ENCODE measurements at places on chromosomes 1 and 21.

DNA sequence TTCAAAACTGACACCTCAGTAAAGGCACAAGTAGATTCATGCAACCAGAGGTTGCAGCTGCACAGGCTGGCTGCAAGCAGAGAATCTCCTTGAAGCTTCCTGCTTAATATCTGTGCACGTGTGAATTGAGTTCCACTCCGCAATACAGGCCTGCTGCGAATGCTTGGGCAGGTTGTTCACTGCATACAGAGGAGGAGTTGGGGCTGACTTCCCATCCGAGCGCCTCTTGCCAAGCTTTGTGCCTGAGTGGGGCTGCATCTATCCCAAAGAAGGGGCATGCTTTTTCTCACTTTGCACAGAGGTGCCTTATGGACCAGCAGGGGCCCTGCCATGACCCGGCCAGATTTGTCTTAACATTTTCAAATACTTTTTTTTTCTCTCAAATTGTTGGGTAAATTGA is 17.9 kb upstream of the PADI1 start:
- DNase-seq: no peak

GRCh38 chr1:180974236-180974635 is 48.4 kb downstream of the STX6 start:
- DNase-seq: no peak

DNA sequence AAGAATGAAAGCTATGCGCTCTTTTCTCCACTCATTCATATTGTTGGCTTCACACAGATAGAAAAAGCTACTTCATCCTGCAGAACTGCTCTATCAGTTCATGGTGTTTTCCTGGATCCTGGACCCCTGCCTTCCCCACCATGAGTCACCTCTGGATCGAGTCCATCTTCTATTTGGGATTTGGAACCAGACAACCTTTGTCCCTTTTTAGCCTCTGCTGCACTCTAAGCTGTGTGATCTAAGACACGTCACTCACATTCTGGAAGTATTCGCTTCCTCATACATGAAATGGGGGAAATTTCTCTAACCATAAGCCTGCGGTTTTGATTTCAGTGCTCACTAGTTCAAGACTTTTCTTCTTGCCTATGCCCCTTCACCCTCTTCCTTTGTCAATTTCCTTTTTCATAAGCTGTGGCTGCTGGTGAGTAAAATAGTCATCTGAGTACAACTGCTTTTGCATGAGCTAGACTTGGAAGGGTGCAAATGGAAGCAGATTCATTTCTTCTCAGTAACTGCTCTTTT is 14.1 kb upstream of the DEGS1 start:
- peak; percentile 87 for DNase-seq

GRCh38 chr21:32516756-32517649 is 68.3 kb downstream of the TCP10L start:
- DNase-seq: no peak

DNA sequence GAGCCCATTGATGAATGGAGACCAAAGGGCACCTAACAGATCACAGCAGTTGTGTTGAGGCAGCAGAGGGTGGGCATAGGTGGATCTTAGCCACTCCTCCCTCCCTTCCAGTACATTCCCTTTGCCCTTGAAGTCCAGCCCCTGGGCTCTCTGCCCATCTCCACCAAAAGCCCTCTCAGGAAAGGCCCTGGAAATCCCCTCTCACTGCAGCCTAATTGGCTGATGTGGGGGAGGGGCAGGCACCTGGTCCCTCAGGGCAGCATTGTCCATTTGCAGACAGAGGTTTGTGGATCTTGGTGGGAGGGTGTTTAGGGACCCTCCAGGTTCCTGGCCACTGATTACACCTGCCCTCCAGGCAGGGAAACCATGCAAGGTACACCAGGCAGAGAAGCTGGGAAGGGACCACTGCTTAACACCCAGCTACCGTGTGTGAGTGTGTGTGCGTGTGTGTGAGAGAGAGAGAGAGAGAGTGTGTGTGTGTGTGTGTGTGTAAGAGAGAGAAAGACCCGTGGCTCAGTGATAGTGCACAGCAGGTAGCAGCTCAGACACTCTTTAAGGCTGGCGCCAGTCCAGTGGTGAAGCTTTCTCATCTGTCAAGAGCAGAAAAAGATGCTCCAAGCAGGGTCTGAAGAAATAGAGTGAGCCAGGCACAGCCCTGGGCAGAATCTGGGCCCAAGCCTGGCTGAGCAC is 71.1 kb downstream of the MATN1 start:
- peak; percentile 6 for DNase-seq

DNA sequence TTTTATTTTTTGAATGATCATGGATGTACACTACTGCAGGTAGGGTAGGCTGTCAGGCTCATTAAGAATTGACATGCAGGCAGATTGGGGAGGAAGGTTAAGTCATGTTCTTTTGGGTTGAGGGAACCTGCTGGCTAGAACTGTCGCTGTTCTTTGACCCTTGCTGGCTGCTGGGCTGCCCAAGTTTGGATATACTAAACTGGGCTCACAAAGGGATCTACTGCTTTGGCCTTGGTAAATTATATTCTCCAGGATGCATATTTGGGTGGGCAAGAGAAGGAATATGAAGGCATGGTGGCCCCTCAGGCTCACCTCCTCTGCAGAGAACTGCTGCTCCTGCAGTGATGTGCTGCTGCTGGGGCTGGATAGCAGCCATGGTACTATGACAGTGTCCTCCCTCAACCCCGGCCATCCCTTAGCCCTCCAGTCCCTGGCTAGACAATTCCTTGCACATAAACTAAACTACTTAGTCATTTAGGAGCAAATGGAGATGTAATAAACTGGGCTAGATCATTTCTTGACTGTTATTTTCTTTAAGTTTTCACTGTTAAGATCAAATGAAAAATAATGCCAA is 6.1 kb downstream of the ATP1A1 start:
- no peak for DNase-seq

- DNase-seq: no peak
These were observed 51.8 kb upstream of the CXADR start for GRCh38 chr21:17461014-17461413.

DNA sequence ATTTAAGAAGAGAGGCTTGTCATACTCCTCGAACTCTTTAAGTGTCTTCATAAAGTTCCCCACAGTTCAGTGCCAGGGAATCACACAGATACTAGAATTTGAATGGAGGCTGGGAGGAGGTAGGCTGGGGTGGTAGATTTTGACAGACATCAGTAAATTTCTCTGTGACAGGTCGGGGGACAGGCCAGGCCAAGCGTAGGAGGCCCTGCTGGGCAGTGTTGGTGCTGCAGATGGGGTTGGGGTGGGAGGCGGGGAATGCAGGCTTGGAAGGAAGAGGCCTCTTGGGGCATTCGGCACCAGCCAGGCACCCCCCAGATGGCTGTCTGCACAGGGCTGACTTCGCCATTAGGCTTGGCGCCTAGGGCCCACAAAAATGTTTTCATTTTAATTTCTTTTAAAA is 84.0 kb downstream of the MAN1C1 start:
- no peak for DNase-seq

- DNase-seq: no peak
These were observed at the start of gene CALML6 for GRCh38 chr1:1914971-1915692. TSS of gene CALML6 (plus strand) at chr1:1915260. CDS start at chr1:1915281, 21 bp downstream.

GRCh38 chr1:232467073-232467760 is 162.7 kb downstream of the SIPA1L2 start:
- no peak for DNase-seq

- DNase-seq: no peak
These were observed 39.6 kb downstream of the SLC45A1 start for GRCh38 chr1:8357329-8358101.

GRCh38 chr1:115245227-115245626 is 92.8 kb downstream of the NGF start:
- DNase-seq: no peak

DNA sequence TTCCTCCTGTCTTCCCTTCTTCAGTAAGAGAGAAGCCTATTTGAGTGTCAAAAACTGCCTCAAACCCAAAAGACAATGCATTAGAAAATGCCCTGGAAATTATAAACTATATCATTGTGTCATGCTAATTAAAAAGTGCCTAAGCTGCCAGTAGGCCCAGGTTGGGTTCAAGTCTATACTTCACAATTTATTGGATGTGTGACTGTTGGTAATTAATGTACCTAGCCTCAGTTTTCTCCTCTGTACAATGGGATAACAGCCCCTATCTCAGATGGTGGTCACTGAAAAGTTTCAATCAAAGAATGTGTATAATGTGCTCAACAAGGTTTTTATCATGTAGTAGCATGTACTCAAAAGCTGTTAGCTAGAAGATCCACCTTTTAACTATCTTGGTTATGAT is 246.9 kb upstream of the DUSP10 start:
- no peak for DNase-seq

- no peak for DNase-seq
These were observed 1.7 kb downstream of the CC2D1B start for GRCh38 chr1:52364235-52364839.

GRCh38 chr1:15728937-15729657 is 7.0 kb upstream of the SLC25A34 start:
- DNase-seq: no peak

- no peak for DNase-seq
These were observed 25.8 kb upstream of the CCN1 start for GRCh38 chr1:85554630-85555327.

GRCh38 chr1:150976879-150977694 is 2.5 kb upstream of the CERS2 start:
- DNase-seq: peak; percentile 36

DNA sequence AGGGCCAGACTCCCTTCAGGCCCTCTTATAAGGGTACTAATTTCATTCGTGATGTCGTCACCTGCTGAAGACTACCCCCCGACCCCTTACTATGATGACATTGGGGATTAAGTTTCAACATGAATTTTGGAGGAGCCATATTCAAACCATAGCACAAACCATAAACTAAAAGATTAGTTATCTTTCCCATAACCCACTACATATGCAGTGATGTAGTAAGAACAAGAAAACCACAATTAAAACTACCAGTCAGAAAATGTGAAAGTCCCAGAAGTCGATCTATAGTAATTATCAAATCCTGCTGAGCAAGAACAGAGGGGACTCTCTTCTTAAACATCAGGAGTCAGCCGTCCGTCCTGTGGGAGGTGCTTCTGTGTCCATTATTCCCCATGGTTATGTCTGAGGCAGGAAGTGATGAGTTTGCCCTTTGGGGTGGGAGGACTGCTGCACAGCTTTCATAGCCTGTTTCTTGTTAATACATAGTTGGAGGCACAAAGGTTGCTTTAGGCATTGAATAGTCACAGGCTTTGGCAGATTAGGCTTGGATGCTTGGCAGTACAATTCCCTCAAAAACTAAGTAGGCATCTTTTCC is 35.9 kb upstream of the PTGFRN start:
- DNase-seq: no peak

DNA sequence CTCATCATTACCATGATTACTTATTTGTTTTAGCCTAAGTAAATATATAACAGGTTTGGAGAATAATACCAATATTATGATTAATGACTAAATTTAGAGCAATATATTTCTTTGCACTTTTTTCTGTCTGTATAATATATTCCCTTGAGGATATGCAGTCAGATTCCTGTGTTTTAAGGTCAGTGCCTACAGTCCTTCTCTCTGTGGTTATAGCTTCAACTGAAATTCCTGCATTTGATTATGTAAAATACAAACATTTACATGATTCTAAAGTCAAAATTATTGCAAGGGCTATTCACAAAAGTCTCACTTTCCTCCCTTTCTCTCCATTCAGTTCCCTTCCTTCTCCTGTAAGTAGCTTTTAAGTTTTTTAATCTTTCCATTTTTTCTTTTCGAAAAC is 142.9 kb upstream of the COL6A1 start:
- DNase-seq: no peak

GRCh38 chr1:56017336-56017735 is 562.0 kb downstream of the PLPP3 start:
- DNase-seq: no peak

DNA sequence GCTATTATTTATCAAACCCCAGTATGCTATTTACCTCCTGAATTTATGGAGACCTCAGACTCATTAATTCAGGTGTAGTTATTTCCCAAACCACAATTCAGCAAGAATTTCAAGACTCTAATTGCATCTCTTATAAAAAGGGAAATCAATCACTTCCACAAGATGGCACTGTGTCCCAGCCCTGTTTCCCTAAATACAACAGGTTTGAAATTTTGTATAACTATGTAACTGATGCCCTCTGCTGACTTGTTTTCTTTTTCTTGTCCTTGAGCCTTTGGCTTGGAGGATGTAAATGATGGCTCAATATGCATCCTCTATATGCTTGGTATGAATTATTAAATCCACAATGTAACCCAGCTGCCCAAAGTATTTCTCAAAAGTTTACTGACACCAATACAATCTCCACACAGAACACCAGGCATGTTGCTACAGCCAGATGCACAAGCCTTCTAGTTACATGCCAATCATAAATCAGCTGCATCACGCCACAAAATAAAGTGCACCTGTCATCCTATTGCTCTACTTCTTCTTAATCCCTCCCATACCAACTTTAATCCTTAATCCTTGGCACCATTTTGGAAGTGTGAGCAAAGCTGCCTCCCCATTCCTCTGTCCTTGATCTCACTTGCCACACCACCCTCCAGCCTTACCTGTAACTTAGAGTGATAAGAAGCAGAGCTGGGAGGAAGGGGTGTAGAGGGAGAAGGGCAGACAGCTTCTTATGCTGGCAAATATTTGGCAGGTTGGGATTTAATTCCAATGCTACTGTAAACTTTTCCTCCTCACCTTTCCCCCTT is 9.0 kb downstream of the C1orf105 start:
- peak; percentile 72 for DNase-seq

DNA sequence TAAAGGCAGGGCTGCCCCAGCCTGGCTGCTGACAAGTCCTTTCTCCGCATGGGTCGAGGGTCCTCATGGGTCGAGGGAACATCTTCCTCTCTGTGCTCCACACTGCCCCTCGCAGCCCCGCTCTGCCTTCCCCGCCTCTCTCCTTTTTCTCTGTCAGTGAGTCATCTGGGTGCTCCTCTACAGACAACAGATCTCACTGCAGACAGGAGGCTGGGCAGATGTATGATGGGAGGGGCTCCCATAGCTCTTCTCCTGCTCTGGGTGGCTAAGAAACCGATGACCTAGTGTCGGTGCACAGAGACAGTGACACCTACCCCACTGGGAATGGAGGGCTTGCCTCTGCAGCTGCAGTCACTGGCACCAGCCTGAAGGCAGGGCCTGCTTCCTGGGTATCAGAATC is 5.5 kb downstream of the KCNA10 start:
- no peak for DNase-seq

DNA sequence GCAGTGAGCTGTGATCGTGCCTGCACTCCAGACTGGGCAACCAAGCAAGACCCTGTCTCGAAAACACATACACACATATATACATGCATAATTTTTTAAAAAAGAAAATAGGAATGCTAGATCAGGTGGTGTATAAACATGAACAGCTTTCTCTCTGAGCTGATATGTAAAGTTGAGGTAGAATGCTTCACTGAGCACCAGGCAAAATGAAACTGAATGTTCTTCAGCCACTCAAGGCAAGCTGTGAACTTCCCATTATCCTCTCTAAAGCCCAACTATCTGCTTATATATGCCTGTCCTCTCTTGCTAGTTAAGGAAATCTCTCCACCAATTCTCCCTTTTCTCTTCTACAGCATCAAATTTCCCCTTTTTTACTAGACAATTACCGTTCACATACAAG is 93.0 kb downstream of the NUF2 start:
- DNase-seq: peak; percentile 36

- no peak for DNase-seq
These were observed 52.5 kb downstream of the HSPG2 start for GRCh38 chr1:21884456-21885235.
